A549 treated with DMSO at 1 μM for 4 hours (cell line): ENCODE measurements at places on chromosomes 6 and 20. TPM values are rescaled to one million over a fixed set of nuclear protein-coding genes. Genes with fewer than 3 reads are reported as not detected.

GGTLC1 gene
- not detected in 5 replicates for total RNA-seq

CDH4 gene
- 6.7 to 10.3 TPM (median 8.4 TPM) in 5 replicates for total RNA-seq

DEFB113 gene
- not detected in 5 replicates for total RNA-seq

OCSTAMP gene
- total RNA-seq, result not detected in 5 replicates

NRSN1 gene
- total RNA-seq, result not detected in 5 replicates

C6orf15 gene
- total RNA-seq, result not detected in 5 replicates
